ENCODE measurements at places on chromosomes 4 and X. TPM values are rescaled to one million over a fixed set of nuclear protein-coding genes. Genes with fewer than 3 reads are reported as not detected.

DNA sequence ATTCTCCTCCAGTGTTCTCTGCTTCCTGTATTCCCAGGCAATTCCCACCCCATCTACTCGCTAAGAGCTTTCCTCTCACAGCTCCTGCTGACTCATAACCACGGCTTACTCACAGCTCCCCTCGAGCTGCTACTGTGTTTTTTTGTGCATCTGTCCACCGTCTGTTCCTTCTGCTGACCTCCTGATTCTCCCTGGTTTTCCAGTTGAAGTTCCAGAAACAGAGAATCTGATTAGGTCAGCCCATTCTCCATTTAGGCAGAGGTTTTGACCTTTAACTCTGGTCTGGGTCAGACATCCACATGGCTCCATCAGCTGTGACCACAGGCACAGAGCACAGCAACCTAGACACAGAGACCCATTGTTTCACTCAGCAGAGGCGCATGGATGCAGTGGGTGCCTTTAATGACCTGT lies 5.5 kb upstream of the SMIM20 start:
- no peaks in the 10 kb centered on the region for H3K36me3 ChIP-seq
- H3K4me3 ChIP-seq: no peak overlapping the region
- H3K27ac ChIP-seq: no peak overlapping the region
- DNase-seq: no peak

- H3K4me1 ChIP-seq: no peaks in the 10 kb centered on the region
- H3K4me3 ChIP-seq: no peak overlapping the region
- H3K27me3 ChIP-seq: no peaks in the 10 kb centered on the region
- no peaks in the 10 kb centered on the region for H3K36me3 ChIP-seq
These were observed 30.7 kb downstream of the SPARCL1 start for GRCh38 chr4:87498446-87498900.

GRCh38 chr4:183544109-183544508 lies 39.3 kb downstream of the ING2 start:
- H3K36me3 ChIP-seq: no peaks in the 10 kb centered on the region
- H3K4me1 ChIP-seq: peaks cover 16% of the 10 kb centered on the region
- DNase-seq: no peak
- H3K27ac ChIP-seq: no peak overlapping the region
- no peak overlapping the region for H3K4me3 ChIP-seq

GRCh38 chr4:179116011-179116410 lies 1673.8 kb upstream of the AGA start:
- H3K4me3 ChIP-seq: no peak overlapping the region
- H3K36me3 ChIP-seq: no peaks in the 10 kb centered on the region
- H3K27me3 ChIP-seq: no peaks in the 10 kb centered on the region
- no peaks in the 10 kb centered on the region for H3K4me1 ChIP-seq
- no peak for DNase-seq

DNA sequence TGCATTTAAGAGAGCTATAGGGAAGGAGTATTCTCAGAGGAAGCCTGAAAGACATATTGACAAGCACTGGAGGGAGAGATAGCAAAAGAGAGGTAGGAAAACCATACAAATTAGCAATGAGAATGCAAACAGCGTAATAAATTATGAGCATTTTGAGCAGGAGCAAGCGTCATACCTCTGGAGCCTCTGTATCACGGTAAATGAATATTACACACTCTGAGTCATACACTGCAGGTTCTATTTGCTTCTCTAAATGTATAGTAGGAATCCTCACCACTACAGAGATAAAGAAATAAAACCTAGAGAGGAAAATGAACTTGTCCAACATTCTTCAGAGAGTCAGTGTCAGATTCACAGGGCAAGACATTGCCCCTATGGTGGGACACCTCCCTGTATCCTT lies 46.4 kb upstream of the GABRE start:
- DNase-seq: no peak
- H3K4me3 ChIP-seq: no peak overlapping the region
- no peaks in the 10 kb centered on the region for H3K36me3 ChIP-seq
- no peak overlapping the region for H3K27ac ChIP-seq
- no peaks in the 10 kb centered on the region for H3K4me1 ChIP-seq
- H3K27me3 ChIP-seq: no peaks in the 10 kb centered on the region

- H3K4me1 ChIP-seq: no peaks in the 10 kb centered on the region
- no peak overlapping the region for H3K4me3 ChIP-seq
- no peaks in the 10 kb centered on the region for H3K27me3 ChIP-seq
These were observed 709.3 kb downstream of the PCDH18 start for GRCh38 chr4:136823020-136823419.

DNA sequence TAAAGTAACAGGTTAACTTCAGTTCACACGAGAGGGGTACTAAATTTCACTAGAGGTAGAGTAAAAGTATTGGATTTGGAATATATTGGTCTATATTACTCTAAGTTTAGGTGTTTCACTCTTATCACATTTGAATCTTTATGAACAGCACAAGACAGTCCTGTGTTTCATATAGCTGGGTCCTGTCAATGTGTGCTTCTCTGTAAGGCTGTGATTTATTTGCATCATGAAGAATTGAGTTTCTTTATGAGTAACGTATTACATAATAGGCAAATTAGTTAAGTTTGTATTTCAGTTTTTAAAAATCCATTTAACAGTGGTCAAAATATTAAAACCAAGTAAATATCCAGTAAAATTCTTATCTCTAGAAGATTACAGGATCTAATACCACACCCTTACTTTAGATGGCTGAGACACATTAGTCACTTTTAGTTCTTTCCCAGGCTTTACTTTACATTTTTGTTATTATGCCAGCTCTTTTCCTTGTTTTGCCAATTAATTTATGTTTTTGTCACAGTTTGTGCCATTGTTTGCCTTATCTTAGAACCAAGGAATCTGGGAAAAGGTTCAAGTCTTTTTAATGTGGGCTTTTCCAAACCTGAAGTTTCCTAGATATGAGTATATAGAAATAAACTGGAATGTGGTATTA lies 32.1 kb downstream of the NUDT6 start:
- H3K36me3 ChIP-seq: no peaks in the 10 kb centered on the region
- no peaks in the 10 kb centered on the region for H3K27me3 ChIP-seq
- no peak overlapping the region for H3K27ac ChIP-seq
- DNase-seq: no peak
- no peaks in the 10 kb centered on the region for H3K4me1 ChIP-seq
- no peak overlapping the region for H3K4me3 ChIP-seq

GRCh38 chr4:86451560-86452330 lies 91.9 kb upstream of the MAPK10 start:
- no peak overlapping the region for H3K4me3 ChIP-seq
- no peaks in the 10 kb centered on the region for H3K4me1 ChIP-seq
- no peaks in the 10 kb centered on the region for H3K27me3 ChIP-seq
- no peak overlapping the region for H3K27ac ChIP-seq
- no peak for DNase-seq

DNA sequence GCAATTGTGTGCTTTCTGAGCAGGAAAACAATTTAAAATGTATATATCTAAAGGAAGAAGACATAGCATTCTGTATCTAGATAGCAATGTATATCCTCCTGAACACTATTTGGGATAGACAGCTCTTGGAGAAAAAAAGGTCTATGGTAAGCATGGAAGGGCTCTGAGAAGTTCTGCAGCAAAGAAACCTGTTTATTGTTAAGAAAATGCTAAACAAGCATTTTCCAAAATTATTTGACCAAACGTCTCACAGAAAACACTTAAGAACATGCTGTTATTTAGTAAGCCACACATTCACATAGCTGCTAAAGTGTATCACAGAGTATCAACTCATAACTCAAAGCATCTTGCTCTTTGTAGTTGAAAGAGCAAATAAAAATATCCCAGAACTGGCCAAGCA lies 67.9 kb downstream of the SH3RF1 start:
- H3K27me3 ChIP-seq: no peaks in the 10 kb centered on the region
- H3K4me3 ChIP-seq: no peak overlapping the region
- DNase-seq: no peak
- H3K36me3 ChIP-seq: no peaks in the 10 kb centered on the region
- H3K4me1 ChIP-seq: peaks cover 38% of the 10 kb centered on the region
- H3K27ac ChIP-seq: peak overlapping the region; percentile 49

GRCh38 chr4:151788021-151788420 lies 27.2 kb upstream of the GATB start:
- H3K4me1 ChIP-seq: no peaks in the 10 kb centered on the region
- H3K27ac ChIP-seq: no peak overlapping the region
- no peak for DNase-seq
- no peak overlapping the region for H3K4me3 ChIP-seq

DNA sequence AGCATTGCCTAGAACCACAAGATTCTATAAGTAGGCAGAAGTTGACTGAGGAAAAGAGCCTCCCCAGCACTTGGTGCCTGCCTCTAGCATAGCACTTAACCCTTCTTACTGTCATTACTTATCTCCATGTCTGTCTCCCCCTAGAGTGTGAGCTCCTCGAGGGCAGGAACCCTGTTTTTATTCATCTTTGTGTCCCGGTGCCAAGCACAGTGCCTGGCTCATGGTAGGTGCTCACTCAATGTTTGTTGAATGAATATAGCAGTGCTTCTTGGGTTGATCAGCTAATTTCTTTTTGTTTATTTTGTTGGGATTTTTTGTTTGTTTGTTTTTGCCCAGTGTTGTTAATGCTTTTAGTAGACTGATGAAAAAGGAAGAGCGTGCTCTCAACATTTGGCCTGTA lies 30.3 kb downstream of the KLF3 start:
- H3K27ac ChIP-seq: no peak overlapping the region
- H3K4me3 ChIP-seq: no peak overlapping the region
- H3K36me3 ChIP-seq: peaks cover 47% of the 10 kb centered on the region
- DNase-seq: no peak
- peaks cover 6% of the 10 kb centered on the region for H3K4me1 ChIP-seq
- H3K27me3 ChIP-seq: no peaks in the 10 kb centered on the region

DNA sequence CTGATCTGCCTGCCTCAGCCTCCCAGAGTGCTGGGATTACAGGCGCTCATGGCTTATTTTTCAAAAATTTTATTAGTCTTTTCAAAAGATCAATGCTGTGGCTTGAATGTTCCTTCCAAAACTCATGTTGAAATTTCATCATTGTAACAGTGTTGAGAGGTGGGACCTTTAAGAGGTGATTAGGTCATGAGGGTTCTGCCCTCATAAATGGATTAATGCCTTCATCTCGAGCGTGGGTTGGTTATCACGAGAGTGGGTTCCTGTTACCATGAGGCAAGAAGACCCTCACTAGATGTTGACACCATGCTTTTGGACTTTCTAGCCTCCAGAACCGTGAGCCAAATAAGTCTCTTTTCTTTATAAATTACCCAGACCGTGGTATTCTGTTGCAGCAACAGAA lies 30.3 kb downstream of the EIF2S3 start:
- H3K4me3 ChIP-seq: no peak overlapping the region
- H3K27ac ChIP-seq: no peak overlapping the region
- no peaks in the 10 kb centered on the region for H3K4me1 ChIP-seq
- DNase-seq: no peak
- H3K36me3 ChIP-seq: no peaks in the 10 kb centered on the region
- H3K27me3 ChIP-seq: no peaks in the 10 kb centered on the region

- peak overlapping the region; percentile 18 for H3K27ac ChIP-seq
- no peak overlapping the region for H3K4me3 ChIP-seq
- no peaks in the 10 kb centered on the region for H3K36me3 ChIP-seq
- DNase-seq: no peak
These were observed 197.3 kb downstream of the OR13H1 start for GRCh38 chrX:131741103-131741581.

- no peaks in the 10 kb centered on the region for H3K27me3 ChIP-seq
- H3K27ac ChIP-seq: no peak overlapping the region
- H3K36me3 ChIP-seq: no peaks in the 10 kb centered on the region
- H3K4me1 ChIP-seq: no peaks in the 10 kb centered on the region
- no peak for DNase-seq
- no peak overlapping the region for H3K4me3 ChIP-seq
These were observed 289.9 kb upstream of the FAM241A start for GRCh38 chr4:111855308-111855707.

DNA sequence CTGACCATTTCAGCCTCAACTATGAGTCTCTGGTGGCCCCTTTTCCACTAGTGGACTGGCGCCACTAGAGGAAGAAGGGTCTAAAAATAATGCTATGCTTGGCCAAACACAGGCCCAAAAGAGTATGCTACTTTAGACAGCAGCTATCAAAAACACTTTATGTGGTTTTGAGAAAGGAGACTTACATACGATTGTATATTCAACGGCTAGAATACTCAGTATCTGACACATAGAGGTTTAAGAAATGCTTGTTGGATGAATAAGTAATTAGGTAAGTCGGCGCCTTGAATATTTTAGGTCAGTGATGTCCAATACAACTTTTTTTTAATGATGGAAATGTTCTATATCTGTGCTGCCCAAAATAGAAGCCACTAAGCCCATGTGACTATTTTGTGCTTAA lies 25.7 kb upstream of the TMPRSS11A start:
- no peak overlapping the region for H3K4me3 ChIP-seq
- no peaks in the 10 kb centered on the region for H3K36me3 ChIP-seq
- no peak for DNase-seq
- no peaks in the 10 kb centered on the region for H3K27me3 ChIP-seq

- no peak overlapping the region for H3K4me3 ChIP-seq
- H3K4me1 ChIP-seq: no peaks in the 10 kb centered on the region
- H3K36me3 ChIP-seq: no peaks in the 10 kb centered on the region
- H3K27me3 ChIP-seq: no peaks in the 10 kb centered on the region
- no peak overlapping the region for H3K27ac ChIP-seq
These were observed 444.7 kb downstream of the CFAP47 start for GRCh38 chrX:36364262-36364661.

GRCh38 chr4:121252224-121252806 lies 88.2 kb upstream of the TNIP3 start:
- DNase-seq: peak; percentile 62
- H3K4me3 ChIP-seq: no peak overlapping the region
- H3K4me1 ChIP-seq: no peaks in the 10 kb centered on the region
- H3K36me3 ChIP-seq: no peaks in the 10 kb centered on the region
- H3K27ac ChIP-seq: no peak overlapping the region

- no peak for DNase-seq
- no peaks in the 10 kb centered on the region for H3K4me1 ChIP-seq
- H3K36me3 ChIP-seq: no peaks in the 10 kb centered on the region
- no peak overlapping the region for H3K27ac ChIP-seq
- no peaks in the 10 kb centered on the region for H3K27me3 ChIP-seq
These were observed 101.2 kb upstream of the BOD1L1 start for GRCh38 chr4:13728761-13729160.

DNA sequence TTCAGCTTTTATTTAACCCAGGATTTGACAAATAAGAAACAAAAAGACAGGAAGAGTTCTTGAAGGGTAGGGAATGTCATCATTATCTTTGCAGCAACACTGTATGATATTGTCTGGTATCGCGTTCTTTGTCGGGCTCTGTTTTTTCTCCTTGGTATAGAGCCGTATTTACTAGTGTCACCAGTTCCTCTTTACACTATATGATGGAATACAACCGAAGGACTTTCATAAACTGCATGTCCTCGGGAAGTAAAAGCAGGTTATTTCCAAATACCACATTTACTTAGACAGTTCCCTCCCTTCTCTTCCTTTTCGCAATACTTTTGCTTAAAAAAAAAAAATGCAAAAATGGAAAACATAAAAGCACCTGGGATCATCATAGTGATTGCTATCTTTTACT lies 96.6 kb upstream of the IL13RA1 start:
- no peak for DNase-seq
- no peaks in the 10 kb centered on the region for H3K27me3 ChIP-seq
- H3K36me3 ChIP-seq: no peaks in the 10 kb centered on the region
- no peak overlapping the region for H3K27ac ChIP-seq

Gene PCYT1B
- total RNA-seq: 3.0 TPM

Gene SMIM10
- total RNA-seq: 5.9 TPM

Gene PAGE1
- total RNA-seq: not detected

Gene UGT2B11
- not detected for total RNA-seq
